Activated naive CD4-positive, alpha-beta T cell treated with anti-CD3 and anti-CD28 coated beads, Interleukin-2, amount 10 ng/mL, durations not matched to agents 7 days and 5 days (primary cell): ENCODE measurements at places on chromosomes 7 and 10.

- H3K36me3 ChIP-seq, result no peaks in the 10 kb centered on the region
- H3K27ac ChIP-seq, result no peak overlapping the region
- H3K27me3 ChIP-seq, result no peaks in the 10 kb centered on the region
- H3K4me1 ChIP-seq, result no peaks in the 10 kb centered on the region
These were observed 1612.4 kb upstream of the LRRTM3 start for GRCh38 chr10:65313406-65313805.

DNA sequence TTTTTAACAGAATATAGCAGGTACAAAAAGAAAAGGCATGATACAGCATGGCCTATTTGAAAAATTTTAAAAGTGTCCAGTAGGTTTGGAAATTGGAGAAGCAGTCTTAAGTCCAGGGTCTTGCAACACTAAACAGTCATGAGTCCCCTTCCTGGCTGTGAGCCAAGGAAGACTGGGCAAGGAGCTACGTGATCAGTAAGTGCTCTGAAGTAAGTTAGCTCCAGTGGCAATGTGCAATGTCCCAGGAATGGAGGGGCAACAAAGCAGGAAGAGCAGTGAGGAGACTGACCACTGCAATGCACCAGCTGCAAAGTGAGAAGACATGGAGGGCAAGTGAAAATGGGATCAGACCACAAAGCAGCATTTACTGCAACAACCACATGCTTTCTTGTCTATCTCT is 72.9 kb upstream of the GRID1 start:
- DNase-seq, result no peak
- H3K27ac ChIP-seq, result peak overlapping the region; percentile 25
- H3K36me3 ChIP-seq, result peaks cover 54% of the 10 kb centered on the region

- H3K27ac ChIP-seq, result no peak overlapping the region
- no peaks in the 10 kb centered on the region for H3K36me3 ChIP-seq
- no peak for DNase-seq
- H3K4me1 ChIP-seq, result no peaks in the 10 kb centered on the region
These were observed 236.0 kb upstream of the NRP1 start for GRCh38 chr10:33570495-33570894.

- DNase-seq, result peak; percentile 24
- H3K27ac ChIP-seq, result no peak overlapping the region
- H3K36me3 ChIP-seq, result no peaks in the 10 kb centered on the region
- H3K27me3 ChIP-seq, result no peaks in the 10 kb centered on the region
- no peak overlapping the region for H3K4me3 ChIP-seq
These were observed 98.9 kb downstream of the DYNC1I1 start for GRCh38 chr7:95871075-95871848.

DNA sequence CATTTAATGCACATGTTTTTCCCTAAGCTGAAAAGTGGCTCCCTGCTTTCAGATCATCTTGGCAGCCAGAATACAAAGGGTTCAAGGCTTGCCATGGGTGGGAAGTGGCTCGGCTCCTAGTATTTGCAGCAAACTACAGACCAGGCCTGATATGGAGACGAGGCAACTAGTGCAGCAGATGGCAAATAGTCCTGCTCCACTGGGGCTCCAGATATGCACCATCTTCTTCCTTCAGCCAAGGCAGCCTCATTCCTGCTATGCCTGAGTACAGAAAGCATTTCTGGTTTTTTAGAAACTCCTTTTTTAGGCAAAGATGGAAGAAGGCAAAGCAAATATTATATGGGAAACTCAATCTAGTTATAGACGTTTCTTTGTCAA is 23.9 kb downstream of the LRRC4 start:
- H3K27ac ChIP-seq, result no peak overlapping the region
- no peaks in the 10 kb centered on the region for H3K27me3 ChIP-seq
- no peak overlapping the region for H3K4me3 ChIP-seq
- DNase-seq, result no peak
- peaks cover 16% of the 10 kb centered on the region for H3K4me1 ChIP-seq
- no peaks in the 10 kb centered on the region for H3K36me3 ChIP-seq

DNA sequence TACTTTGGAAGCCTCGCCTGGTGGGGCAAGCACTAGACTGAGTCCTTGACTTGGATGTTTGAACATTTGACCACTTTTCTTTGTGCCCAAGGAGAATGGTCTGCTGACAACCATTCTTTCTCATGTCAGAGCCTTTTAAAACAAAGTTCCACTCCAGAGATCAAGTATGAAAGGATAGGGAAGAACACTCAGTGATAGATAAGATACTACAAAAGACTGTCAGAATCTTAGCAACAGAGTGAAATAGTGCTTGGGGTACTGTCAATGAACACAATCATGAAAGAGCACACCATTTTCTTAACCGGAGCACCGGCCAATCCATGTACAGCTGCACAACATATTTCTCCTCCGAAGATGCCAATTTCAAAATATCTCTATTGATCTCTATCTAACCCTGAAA is 82.8 kb upstream of the ADO start:
- H3K27me3 ChIP-seq, result peaks cover 13% of the 10 kb centered on the region
- no peak overlapping the region for H3K27ac ChIP-seq
- no peaks in the 10 kb centered on the region for H3K4me1 ChIP-seq

DNA sequence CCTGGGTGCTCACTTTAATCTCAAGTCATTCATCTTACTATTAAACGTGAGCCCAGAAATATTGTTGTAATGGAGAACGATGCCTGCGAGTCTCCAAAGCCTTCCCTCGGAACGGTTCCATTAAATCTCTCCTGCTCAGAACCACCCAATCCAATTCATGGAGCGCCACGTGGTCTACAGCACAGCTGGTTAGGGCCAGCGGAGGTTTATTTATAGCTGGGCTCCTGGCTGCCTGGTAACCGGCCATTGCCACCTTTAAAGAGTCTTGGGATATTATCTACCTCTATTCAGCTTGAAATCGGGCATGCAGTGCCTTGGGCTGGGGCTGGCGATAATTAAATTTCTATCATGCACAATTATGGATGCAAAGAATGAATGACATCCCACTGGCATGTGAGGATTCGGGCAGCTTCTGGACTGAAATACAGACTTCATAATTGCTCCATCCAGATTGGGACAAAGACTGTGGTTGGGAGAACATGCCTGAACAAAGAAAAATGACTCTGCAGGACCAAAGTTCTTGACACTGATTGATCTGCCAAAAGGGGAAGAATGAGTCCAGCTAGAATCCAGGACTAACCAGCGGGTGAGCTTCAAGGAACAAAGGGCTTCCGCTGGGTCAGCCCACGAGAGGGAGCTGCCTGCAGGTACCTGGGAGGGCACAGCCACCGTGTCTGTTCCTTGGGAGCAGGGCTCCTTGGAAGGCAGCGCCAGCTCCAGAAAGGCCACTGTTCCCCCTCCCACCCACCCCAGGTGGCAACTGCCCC is 7.3 kb downstream of the FAM20C start:
- no peaks in the 10 kb centered on the region for H3K4me1 ChIP-seq
- H3K27ac ChIP-seq, result no peak overlapping the region
- DNase-seq, result no peak

DNA sequence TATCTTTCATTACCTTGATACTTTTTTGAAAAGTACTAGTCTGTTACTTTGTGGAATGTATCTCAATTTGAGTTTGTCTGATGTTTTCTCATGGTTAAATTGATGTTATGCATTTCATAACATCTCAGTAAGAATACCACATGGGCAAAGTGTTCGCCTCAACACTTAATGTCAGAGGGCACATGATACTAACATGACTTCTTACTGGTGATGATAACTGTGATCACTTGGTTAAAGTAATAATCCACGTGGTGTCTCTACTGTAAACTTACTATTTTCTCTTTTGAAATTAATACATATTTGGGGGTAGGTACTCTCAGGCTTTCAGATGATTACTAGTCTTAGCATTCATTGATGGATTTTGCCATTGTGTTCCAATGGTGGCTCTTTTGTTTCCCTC is 2.2 kb downstream of the SDHAF3 start:
- H3K27me3 ChIP-seq, result no peaks in the 10 kb centered on the region
- H3K4me1 ChIP-seq, result peaks cover 38% of the 10 kb centered on the region
- DNase-seq, result no peak
- H3K27ac ChIP-seq, result no peak overlapping the region
- H3K36me3 ChIP-seq, result peaks cover 28% of the 10 kb centered on the region
- H3K4me3 ChIP-seq, result peak overlapping the region; percentile 87

- H3K4me3 ChIP-seq, result no peak overlapping the region
- no peaks in the 10 kb centered on the region for H3K36me3 ChIP-seq
- no peak for DNase-seq
- no peaks in the 10 kb centered on the region for H3K4me1 ChIP-seq
- peaks cover 12% of the 10 kb centered on the region for H3K27me3 ChIP-seq
These were observed 558.3 kb upstream of the FOXK1 start for GRCh38 chr7:4123823-4124222.

DNA sequence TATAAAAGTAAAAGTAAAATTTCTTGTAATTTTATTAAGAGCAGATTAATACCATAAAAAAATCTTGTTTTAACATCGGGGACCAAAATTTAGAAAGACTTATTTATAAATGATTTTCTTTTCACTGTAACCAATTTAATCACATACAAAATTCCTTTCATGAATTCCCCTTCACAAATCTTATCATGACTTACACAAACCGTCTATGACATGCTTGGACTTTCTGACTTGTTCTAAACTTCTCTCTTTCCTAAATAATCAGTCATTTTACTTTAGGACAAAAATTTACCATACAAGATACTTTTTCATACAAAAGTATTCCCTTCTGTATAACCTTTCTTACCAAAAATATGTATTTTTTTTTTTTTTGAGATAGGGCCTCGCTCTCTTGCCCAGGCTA is 9.3 kb downstream of the CROT start:
- peaks cover 60% of the 10 kb centered on the region for H3K36me3 ChIP-seq
- H3K4me3 ChIP-seq, result no peak overlapping the region
- H3K27me3 ChIP-seq, result no peaks in the 10 kb centered on the region

GRCh38 chr10:60646966-60647796 is 131.1 kb upstream of the CDK1 start:
- no peak overlapping the region for H3K27ac ChIP-seq
- peak; percentile 42 for DNase-seq
- H3K4me1 ChIP-seq, result peaks cover 4% of the 10 kb centered on the region
- peaks cover 1% of the 10 kb centered on the region for H3K36me3 ChIP-seq
- H3K27me3 ChIP-seq, result no peaks in the 10 kb centered on the region

DNA sequence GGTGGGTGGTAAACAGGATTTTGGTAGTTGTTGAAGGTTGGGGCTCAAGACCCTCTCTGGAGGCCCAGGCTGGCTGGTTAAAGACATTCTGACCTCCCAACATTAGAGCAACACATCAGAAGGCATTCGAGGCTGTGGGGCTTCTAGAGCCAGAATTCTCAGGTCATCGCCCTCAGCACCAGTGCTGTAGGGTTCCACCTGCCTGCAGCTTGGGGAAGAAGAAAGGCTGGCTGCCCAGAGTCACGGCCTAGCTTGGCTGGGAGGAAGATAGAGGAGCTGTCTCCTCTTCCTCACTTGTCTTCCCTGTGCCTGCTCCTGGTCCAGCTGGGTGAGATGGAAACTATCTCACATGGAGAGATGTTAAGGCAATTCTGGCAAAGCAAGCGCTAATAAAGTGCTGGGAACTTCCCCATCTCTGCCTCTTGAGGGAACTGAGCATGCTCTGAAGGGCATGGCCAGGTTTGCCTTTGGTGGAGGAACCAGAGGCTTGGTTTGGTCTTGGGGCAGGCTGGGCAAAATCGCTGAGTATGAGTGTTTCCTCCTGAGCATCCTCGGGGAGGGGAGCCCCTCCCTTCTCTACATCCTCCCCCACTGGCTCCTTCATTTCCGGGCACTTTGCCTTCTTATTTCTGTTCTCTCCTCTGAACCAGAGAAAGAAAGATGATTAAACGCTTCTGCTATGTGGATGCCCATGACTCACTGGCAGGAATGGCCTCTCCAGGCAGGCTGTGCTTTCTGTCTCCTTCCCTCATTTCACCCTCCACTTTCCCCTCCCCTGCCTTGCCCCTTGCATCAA is 509.0 kb upstream of the PODXL start:
- no peaks in the 10 kb centered on the region for H3K4me1 ChIP-seq
- no peak overlapping the region for H3K27ac ChIP-seq
- DNase-seq, result no peak
- peaks cover 4% of the 10 kb centered on the region for H3K27me3 ChIP-seq
- no peak overlapping the region for H3K4me3 ChIP-seq
- no peaks in the 10 kb centered on the region for H3K36me3 ChIP-seq

DNA sequence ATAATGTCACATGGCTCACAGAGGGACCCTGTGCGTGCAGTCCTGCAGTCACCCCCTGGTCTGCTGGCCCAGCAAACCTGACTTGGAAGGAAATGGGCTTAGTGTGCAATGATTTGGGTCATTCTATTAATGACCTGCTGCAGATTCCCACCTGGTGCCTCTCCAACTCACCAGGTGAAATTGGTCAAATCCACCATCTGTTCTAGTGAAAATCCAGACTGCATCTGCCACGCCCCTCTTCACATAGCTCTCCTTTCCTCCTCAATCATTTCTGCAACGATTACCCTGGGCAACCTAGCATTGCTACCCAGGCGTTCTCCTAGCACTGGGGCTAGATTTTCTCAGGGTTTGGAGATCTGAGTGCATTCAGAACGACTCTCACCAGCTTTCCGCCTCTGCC is 29.4 kb downstream of the SRRM3 start:
- no peaks in the 10 kb centered on the region for H3K36me3 ChIP-seq
- H3K27me3 ChIP-seq, result peaks cover 58% of the 10 kb centered on the region
- peak overlapping the region; percentile 34 for H3K27ac ChIP-seq
- H3K4me1 ChIP-seq, result peaks cover 7% of the 10 kb centered on the region
- H3K4me3 ChIP-seq, result no peak overlapping the region

GRCh38 chr10:121797490-121797889 is 130.3 kb downstream of the ATE1 start:
- no peak for DNase-seq
- peaks cover 4% of the 10 kb centered on the region for H3K36me3 ChIP-seq
- H3K27me3 ChIP-seq, result no peaks in the 10 kb centered on the region
- H3K27ac ChIP-seq, result no peak overlapping the region

GRCh38 chr7:93902777-93903423 is 3.5 kb upstream of the GNGT1 start:
- H3K4me1 ChIP-seq, result no peaks in the 10 kb centered on the region
- H3K27ac ChIP-seq, result no peak overlapping the region
- no peaks in the 10 kb centered on the region for H3K36me3 ChIP-seq
- H3K4me3 ChIP-seq, result no peak overlapping the region
- DNase-seq, result no peak

- no peaks in the 10 kb centered on the region for H3K36me3 ChIP-seq
- no peak overlapping the region for H3K4me3 ChIP-seq
- DNase-seq, result peak; percentile 30
- no peaks in the 10 kb centered on the region for H3K27me3 ChIP-seq
- H3K27ac ChIP-seq, result no peak overlapping the region
These were observed 181.3 kb downstream of the TAX1BP1 start for GRCh38 chr7:27921081-27921836.

DNA sequence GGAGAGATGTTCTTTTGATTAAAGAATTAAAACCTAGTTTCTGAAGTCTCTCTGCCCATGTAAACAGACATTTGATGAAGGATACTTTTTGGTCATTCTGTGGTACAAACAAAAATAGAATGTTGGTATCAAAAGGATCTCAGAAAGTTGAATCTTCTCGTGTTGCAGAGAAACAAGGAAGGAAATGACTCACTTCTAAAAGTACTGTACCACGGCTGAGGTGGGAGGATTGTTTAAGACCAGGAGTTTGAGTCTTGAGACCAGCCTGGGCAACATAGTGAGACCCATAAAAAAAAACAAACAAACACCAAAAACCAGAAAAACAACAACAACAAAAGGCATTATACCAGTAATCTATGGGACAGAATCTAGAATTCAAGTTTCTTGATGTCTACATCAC is 69.7 kb downstream of the PRSS58 start:
- H3K27ac ChIP-seq, result no peak overlapping the region
- H3K36me3 ChIP-seq, result no peaks in the 10 kb centered on the region
- no peak for DNase-seq

GRCh38 chr7:129386506-129386905 is 47.7 kb upstream of the STRIP2 start:
- H3K36me3 ChIP-seq, result peaks cover 4% of the 10 kb centered on the region
- no peaks in the 10 kb centered on the region for H3K27me3 ChIP-seq
- DNase-seq, result no peak
- H3K27ac ChIP-seq, result no peak overlapping the region
